Stimulated activated CD8-positive, alpha-beta memory T cell treated with anti-CD3 and anti-CD28 coated beads, Interleukin-4, amount 100 ng/mL, for 4 hours (primary cell): ENCODE measurements at places on chromosomes 6 and 20.

GRCh38 chr6:114323784-114324183 lies 19.0 kb downstream of the HS3ST5 start:
- no peak for DNase-seq

DNA sequence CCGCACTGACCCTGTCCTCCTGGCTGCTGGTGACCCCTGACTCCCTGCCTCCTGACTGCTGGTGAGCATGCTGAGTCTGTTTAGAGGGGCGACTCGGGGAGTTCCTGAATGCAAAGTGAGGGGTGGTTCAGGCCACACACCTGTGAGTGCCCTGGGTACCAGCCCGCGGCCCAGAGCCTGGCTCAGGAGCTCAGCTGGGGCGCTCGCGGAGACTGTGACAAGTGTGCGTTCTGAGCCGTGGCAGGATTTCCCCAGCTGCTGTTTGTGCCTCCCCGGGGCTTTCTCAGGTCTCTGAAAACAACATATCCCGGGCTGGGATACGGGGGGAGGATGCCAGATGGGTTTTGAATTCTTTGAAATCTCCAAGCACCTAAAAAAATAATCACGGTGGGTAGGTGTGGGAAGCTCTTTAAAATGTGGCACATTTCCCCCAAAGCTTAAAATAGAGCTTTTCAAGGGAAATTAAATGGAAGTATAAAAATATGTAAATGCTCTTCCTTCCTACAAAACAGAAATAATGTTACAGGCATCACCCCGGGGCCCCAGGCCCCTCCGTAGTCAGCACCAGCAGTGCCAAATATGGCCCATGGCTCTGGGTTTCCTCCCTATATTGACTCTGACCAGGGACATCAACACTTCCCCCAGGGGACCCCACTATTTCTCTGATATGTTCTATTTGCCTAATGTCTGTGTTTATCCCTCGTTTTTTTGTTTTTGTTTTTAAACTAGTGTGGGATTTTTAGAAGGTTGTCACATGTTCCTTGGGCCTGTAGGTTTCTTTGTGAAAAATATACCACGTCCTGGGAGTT lies 49.9 kb upstream of the TAGAP start:
- DNase-seq, result no peak

DNA sequence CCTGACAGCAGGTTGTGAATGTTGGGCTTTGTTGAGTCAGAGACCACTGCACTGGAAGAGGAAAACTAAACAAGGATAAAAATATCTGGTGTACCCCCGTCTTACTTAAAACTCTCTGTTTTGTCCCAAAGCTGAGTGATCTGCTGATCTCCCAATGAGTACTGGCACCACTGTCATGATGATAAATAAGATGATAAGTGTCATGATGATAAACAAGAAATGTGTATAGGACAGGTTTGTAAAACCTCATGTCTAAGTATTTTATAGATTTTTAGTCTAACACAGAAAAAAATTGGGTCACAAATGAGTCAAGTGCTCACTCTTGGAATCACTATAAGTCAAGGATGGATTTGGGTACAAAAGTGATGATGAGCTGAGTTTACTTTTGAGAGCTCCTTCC lies 8.5 kb upstream of the SIM1 start:
- no peak for DNase-seq

- no peak for DNase-seq
Observed at GRCh38 chr6:136333824-136334464, 44.3 kb upstream of the BCLAF1 start.

GRCh38 chr20:57724610-57725405 lies 15.0 kb upstream of the PMEPA1 start:
- DNase-seq, result no peak

DNA sequence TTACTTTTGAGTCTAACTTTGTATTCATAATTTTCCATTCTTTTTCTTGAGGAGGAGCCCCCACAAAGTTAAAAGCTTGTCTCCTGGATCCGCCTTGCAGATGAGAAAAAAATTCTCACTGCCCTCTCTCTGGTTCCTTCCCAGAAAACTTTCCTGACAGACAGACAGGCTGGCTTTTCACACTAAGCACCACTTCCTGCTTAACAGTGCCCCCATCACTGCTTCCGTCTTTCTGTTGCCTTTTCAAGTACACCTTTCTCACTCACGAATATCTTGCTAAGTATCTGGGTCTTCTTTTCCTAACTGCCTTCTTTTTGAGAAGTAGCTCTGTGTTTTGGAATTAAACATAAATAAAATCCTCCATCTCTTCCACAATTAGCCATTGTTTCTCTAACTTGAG lies 19.8 kb upstream of the LMBRD1 start:
- DNase-seq, result no peak

GRCh38 chr6:38479331-38479730 lies 160.4 kb downstream of the BTBD9 start:
- DNase-seq, result no peak

GRCh38 chr6:111243095-111243494 lies 155.8 kb downstream of the SLC16A10 start:
- no peak for DNase-seq

DNA sequence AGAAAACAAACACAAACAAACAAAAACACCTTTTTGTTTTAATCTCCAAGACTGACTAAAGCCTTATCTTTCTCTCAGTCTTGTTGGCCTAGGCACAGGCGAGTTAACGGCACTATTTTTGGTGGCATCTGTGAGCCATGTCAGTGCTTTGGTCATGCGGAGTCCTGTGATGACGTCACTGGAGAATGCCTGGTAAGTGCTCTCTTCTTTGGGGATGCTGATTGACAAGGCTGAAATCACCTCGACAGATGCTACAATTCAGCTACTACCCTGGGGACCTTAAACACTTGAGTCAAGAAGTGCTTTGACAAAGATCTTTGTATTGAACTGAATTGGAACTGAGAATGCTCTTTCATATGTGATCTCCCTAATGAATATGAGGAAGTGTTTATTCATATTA lies 384.1 kb downstream of the LAMA2 start:
- DNase-seq, result no peak

- no peak for DNase-seq
Observed at GRCh38 chr20:12875510-12875909, 133.3 kb upstream of the SPTLC3 start.

GRCh38 chr20:39045676-39046075 lies 83.5 kb downstream of the DHX35 start:
- DNase-seq, result no peak

DNA sequence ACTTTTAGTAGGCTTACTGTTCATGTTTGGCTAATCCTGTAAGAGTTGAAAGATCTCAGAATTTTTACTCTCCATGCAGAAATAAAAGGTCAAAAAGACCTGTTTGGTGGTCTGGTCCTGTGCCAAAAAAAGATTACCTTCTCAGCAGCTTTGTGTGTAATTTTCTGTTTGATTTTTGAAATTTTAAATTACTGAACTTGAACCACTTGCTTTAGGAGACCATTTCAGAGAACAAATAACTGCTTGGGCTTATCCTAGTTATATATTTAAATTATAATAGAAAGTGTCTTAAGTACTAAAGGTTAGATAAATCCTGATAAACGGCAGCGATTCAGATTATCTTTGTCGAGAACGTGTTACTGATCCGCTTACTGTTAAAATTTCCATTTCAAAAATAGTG lies 118.3 kb upstream of the GRIK2 start:
- no peak for DNase-seq

- DNase-seq, result no peak
Observed at GRCh38 chr20:64192406-64192805, 28.2 kb downstream of the MYT1 start.

- DNase-seq, result no peak
Observed at GRCh38 chr6:27544612-27545260, 71.8 kb upstream of the ZNF184 start.

- no peak for DNase-seq
Observed at GRCh38 chr6:93242049-93242448, 177.3 kb downstream of the EPHA7 start.

- no peak for DNase-seq
Observed at GRCh38 chr6:170052991-170053821, 237.7 kb downstream of the DLL1 start.

DNA sequence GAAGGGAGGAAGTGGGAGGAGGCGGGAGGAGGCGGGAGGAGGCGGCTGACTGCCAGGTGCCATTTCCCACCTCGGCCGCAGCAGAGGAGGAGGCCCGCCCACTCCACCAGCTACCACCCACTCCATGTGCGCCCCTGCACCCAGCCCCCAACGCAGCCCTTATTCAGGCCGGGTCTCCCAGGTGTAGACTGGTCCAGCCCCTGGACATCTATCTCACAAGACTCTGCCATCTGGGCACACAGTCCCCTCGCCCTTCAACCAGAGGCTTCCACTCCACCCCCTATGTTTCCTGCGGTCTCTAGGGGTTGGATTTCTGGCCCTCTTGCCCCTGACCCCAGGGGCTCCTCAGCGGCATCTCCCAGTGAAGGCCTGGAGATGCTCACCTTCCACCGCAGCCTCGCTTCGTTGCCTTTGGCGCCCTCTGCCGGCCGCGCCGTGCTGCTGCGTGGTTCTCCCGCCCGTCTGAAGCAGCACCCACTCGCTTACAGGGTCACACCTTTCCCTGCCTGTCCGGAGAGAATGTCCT lies 32.6 kb upstream of the FAM83D start:
- DNase-seq, result peak; percentile 65

DNA sequence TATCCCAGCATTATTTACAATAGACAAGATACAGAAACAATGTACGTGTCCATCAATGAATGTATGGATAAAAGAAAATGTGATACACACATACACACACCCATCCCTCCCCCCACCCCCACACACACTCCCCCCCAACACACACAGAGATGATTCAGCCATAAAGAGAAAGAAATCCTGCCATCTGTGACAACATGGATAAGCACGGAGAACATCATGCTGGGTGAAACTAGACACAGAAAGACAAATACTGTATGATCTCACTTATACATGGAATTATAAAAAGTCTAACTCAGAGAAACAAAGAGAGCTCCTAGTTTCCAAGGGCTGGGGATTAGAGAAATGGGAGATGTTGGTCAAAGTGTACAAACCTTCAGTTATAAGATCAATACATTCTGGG lies 104.8 kb upstream of the LY86 start:
- DNase-seq, result no peak

GRCh38 chr6:39157511-39157910 lies 42.5 kb upstream of the SAYSD1 start:
- DNase-seq, result no peak

DNA sequence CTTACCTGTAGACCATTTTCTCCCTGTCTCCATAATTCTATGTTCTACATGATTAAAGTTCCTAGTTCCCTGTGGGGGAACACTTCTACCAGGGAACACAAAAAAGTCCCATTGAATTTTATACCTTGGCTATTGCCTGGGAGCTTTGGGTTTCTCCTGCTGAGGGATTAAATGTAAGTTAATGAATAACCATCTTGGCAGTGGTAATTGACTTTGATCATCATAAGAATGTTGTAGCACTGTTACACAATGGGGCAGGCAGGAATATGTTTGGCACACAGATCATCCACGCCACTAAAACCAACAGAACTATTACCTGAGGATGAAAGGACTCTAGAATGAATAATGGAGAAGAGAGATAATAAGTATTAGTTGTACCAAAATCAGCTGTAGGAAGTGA lies 1106.2 kb upstream of the GJE1 start:
- DNase-seq, result no peak

DNA sequence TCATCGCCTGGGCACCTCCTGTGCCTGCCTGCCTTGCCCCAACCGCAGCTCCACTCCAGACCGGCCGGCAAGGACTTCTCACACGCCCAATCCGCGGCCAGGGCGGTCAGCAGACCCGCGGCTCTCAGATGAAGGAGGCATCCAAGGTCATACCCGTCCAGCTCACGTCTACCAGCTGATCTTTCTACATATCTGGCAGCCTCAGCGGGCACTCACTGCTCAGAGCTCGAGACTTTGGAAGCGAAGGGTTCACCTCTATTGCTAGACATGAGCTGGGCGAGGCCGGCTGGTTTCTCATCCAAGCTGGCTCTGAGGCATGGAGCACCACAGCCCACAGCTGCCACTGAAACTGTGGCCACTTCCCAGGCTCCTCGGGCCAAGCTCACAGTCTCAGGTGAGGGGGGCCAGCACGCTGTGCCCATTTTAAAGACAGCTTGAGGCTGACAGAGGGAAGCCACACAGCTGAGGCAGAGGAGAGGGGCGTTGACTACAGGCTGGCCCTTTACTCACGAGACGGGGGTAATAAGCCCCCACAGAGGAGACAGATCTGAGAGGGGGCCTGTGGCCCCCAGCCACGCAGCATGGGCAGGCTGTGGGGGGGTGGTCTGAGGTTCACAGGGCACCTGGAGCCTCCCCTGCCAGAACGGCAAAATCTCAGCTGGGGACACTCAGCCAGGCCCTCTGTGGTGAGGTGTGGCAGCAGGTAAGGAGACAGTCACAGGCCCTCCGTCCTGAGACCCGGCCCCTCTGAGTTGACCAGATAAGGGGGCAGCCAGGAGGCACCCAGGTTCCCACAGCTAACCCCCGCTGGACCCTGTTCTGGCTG lies 2.0 kb downstream of the LAMA5 start:
- no peak for DNase-seq

DNA sequence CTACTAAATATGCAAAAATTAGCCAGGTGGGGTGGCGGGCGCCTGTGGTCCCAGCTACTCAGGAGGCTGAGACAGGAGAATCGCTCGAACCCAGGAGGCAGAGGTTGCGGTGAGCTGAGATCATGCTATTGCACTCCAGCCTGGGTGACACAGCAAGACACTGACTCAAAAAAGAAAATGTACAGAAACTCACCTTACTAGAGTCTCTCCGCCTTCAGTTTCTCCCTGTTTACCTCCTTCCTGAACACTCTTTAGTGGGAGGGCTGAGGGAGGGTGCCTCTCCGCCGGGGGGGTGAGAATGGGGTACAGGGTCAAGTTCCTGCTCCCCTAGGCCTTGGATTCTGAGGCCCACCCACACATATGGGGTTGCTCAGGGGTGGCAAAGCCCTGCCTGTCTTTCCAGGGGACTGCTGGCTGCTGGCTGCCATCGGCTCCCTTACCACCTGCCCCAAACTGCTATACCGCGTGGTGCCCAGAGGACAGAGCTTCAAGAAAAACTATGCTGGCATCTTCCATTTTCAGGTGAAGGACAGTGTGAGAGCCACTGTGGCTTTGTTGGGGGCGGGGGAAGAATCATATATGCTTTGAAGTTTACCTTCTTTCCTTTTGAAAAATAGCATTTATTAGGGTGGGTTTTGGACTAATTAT lies 13.4 kb downstream of the CAPN11 start:
- DNase-seq, result no peak
